Activated naive CD8-positive, alpha-beta T cell treated with anti-CD3 and anti-CD28 coated beads, Interleukin-2, amount 10 ng/mL, durations not matched to agents 7 days and 5 days (primary cell): ENCODE measurements at places on chromosomes 16 and 17. TPM values are rescaled to one million over a fixed set of nuclear protein-coding genes. Genes with fewer than 3 reads are reported as not detected.

Gene VAT1L
- not detected for total RNA-seq

Gene IL17C
- total RNA-seq = not detected

Gene ACSM2A
- not detected for total RNA-seq

Gene PLA2G10
- total RNA-seq = not detected

Gene SYT17
- total RNA-seq = not detected

Gene ZNF688
- 18.3 TPM for total RNA-seq

GRCh38 chr16:83951544-83951943 is 1.5 kb upstream of the OSGIN1 start:
- no peak for DNase-seq

- DNase-seq = no peak
These were observed 15.2 kb downstream of the RPH3AL start for GRCh38 chr17:337453-337852.

DNA sequence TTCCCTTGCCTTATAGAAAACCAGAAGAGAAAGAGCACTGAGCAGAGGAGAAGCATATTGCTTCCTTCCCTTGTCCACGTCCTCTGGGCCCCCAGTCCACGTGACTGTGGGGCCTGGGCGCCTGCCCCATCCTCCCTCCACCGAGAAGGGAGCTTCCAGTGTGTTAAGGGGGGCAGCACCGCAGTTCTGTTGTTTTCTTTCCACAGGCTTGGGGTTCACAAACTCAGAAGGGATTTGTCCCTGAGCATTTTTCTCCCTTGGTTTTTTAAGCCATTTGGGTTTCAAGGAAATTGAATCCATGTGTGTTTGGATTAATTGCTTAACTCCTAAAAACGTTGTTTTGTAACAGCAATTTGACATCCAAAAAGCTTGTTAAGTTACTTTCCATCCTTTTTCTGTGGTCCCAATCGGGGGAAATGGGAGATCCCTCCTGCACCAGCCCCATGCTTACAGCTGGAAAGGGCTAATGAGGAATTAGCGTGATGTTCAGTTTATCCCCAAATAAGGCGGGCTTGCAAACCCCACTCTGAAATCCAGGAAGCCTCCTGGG is 347.5 kb upstream of the TNRC6C start:
- no peak for DNase-seq

- no peak for DNase-seq
These were observed 17.1 kb downstream of the TSPOAP1 start for GRCh38 chr17:58311429-58311894.

DNA sequence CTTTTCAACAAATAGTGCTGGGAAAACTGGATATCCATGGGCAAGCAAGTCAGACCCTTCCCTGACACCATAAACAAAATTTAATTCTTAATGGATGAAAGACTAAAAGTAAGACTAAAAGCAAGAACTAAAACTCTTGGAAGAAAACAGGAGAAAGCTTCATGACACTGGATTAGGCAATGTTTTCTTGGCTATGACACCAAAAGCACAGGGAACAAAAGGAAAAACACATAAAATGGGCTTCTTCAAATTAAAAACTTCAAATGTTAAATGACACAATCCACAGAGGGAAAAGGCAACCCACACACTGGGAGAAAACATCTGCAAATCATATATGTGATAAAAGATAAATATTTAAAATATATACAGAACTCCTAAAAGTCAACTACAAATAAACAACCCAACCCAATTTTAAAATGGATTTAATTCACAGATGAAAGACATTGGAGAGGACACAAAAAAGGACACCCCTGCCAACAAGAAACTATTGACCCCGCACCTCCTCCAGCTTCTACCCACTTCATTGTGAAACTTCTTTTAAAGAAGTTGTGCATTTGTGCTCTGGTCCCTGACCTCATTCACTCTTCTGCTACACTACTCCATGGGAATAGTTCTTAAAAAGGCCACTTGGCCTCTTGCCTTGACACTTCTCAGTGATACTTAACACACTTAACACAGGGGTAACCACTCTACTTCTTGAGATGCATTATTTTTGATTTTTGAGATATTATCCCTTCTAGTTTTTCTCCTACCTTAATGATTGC is 80.3 kb downstream of the TRIM37 start:
- no peak for DNase-seq

DNA sequence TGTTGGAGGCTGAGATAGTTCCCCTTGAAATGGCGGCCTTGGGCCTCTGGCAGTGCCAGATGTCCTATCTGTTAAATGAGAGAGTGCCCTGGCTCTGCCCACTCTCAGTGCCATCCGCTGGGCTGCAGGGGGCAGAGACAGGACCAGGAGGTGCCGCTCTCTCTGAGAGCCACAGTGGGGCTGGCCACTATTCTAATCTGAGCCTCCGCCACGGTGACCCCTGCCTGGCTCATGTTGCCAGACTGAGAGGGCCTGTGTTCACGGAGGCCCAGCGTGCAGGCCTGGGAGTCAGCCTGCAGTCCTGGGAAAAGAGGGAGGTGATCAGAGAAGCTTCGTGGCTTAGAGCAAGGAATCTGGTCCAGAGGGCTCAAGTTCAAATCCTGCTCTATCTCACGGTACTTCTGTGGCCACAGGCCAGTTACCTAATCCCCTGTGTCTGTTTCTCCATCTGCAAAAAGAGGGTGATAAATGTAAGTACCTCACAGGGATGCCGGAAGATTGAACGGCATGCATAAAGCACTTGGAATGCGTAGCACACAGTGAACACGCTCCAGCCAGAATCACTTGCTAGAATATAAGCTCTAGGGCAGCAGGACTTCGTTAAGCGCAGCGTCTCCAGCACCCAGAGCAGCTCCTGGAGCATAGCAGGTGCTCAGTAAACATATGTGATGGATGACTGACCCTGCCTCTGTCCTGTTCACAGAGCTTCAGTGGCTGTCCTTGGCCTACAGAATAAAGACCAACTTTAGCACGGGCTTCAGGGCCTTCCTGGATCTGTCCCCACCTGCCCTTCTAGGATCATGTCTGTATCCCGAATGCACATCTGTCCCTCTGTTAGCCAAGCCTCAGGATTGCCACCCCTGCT is 6.3 kb downstream of the ATP2A3 start:
- DNase-seq = no peak

GRCh38 chr16:66304151-66304550 is 62.3 kb upstream of the CDH5 start:
- DNase-seq = no peak

DNA sequence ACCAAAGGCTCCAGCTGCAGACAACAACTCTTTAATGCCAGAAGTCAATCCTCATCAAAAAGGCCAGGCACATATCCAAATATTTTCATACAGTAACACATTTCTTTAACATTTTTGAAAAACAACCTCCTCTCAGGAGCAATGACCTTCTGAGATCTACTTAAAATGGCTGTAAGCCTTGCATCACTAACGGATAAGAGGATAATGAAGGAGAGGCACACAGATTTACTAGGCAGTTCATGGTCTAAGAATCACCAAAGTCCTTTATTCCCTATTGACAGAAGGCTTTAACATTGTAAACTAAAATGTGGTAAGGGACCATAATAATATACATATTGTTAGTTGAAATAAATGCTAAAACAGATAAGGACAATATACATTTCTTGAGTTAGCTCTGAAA is 114.7 kb downstream of the USP32 start:
- no peak for DNase-seq

GRCh38 chr16:11575223-11575589 is 11.5 kb downstream of the LITAF start:
- no peak for DNase-seq

DNA sequence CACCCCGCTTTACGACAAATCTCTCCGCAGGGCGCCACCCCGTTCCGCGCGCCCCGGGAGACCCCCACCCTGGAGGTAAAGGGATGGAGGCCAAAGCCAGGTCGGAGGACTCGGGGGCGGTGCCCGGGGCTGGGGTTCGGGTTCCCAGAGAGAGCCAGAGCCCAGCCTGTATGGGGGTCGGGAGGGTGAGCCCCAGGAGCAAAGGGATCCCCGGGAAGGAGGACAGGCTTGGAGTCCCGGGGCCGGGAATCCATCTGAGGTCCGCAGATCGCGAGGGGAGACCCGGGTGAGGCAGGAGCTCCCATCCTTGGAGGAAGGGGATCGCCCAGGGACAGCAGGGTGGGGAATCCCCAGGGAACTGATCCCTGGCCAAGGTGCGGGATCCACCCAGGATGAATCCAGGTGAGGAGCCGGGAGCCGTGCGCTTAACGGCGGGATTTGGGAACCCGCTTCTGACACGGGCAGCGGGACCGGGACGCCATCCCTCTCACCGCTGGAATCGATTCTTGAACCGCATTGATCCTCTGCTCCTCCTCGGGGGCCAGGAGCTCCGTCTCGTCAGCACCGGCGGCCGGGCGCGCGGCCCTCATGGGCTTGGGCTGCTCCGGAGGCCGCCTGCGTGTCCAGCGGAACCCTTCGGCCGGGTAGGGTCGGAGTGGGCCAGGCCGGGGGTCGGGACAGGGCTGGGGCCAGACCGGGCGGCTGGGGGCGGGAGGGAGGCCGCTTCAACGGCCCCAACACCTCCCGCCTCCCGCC is at the start of gene MMD:
Gene MMD (minus strand): TSS at position 657 of the 756 bp plus-strand sequence. CDS start 140 bp downstream, at position 517.
- DNase-seq = no peak

- DNase-seq = no peak
These were observed 1.7 kb downstream of the WBP2 start for GRCh38 chr17:75853433-75853832.

DNA sequence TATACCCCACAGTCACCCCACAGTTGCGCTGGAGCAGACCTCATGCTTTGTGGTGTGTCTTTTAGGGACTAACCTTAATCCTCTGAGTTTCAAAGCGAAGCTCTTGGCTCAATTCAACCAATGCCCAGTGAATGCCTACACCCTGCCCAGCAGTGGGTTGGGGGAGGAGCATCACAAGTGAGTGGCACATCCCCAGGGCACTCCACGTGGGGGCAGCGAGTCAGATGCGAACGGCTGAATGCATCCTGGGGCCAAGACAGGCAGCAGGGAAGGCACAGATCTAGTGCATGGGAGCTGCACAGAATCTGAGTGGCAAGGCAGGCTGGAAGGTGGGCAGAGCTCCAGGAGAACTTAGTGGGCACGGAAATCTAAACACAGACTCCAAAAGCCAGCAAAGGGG is 39.2 kb downstream of the IFT140 start:
- no peak for DNase-seq

- DNase-seq = no peak
These were observed 5.6 kb downstream of the SPATA32 start for GRCh38 chr17:45256114-45256966.

- no peak for DNase-seq
These were observed 67.9 kb downstream of the METRNL start for GRCh38 chr17:83147280-83147679.

DNA sequence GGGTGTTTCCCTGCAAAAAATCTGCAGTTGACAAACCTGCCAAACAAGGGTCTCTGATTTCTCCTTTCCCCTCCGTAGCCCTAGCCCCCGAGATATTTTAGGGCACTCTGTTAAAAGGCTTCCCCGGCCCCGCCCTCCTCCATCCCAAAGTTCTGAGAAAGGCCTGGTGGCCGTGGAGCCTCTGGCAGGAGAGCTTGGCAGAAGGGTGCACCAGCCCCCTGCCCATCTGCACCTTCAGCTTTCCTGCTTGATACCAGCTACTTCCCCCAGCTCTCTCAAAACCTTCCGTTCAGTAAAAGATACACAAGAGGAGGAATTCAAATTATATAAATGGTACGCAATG is 711 bp upstream of the CANT1 start:
- no peak for DNase-seq

GRCh38 chr16:66774981-66775380 is 23.6 kb upstream of the DYNC1LI2 start:
- no peak for DNase-seq

- no peak for DNase-seq
These were observed 16.3 kb downstream of the MPP3 start for GRCh38 chr17:43816336-43817320.

DNA sequence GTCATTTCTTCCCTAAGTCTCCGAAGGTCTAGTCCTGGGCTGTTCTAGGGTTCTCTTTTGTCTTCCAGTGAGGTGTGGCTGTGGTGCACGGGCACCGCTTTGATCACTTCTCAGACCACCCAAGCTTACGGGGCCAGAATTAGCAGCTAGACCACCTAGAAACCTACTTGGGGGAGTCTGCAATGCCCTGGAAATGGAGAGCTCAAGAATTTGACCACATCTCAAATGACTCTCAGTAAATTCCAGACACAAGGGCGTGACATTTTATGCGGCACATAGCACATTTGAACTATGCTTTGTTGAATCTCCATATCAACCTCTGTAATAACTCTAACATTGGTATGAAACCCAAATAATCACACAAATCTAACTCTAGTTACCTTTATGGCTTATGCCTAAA is 24.9 kb downstream of the TRIM16 start:
- DNase-seq = no peak

DNA sequence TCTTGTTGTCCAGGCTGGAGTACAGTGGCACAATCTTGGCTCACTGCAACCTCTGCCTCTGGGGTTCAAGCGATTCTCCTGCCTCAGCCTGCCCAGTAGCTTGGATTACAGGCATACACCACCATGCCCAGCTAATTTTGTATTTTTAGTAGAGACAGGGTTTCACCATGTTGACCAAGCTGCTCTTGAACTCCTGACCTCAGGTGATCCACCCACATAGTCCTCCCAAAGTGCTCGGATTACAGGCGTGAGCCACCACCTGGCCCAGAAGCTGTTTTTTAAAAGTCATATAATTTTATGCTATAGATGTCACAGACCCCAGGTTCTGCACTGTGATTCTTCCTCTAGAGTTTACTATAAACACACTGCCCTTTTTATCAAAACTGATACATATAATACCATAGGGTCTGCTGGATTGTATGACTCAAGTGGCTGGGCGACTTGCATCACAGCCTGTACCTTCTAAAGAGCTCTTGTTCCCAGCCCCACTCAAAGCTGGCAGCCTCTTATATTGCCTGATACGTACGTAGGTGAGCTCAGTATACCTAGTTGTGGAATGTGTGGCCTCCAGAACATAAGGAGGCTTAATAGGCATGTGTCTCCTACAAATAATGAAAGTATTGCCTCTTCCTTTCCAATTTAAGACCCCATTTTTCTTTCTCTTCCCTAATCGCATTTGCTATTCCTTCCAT is 295.8 kb downstream of the ZFHX3 start:
- no peak for DNase-seq

DNA sequence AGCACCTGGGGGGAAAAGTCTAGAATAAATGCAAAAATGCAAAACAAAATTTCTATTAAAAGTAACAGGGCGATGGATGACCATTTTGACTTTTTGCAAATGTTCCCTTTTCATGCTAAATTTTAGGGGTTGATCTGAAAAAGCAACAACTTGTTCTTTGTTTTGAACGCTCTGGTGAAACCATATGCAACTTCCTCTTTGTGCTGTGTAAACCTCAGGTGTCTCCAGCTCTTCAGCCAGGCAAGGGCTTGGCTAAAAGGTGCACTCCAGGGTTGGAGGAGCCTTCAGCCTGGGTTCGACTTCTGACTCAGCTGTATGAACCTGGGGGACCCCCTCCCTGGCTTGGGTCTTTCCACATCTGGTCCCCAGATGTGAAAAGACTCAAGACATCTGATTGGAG is 9.5 kb downstream of the IRF8 start:
- peak; percentile 28 for DNase-seq

- no peak for DNase-seq
These were observed 3.1 kb downstream of the MFAP4 start for GRCh38 chr17:19383681-19384470.

- DNase-seq = no peak
These were observed 70.7 kb upstream of the PLCG2 start for GRCh38 chr16:81708266-81709015.

GRCh38 chr16:89046491-89046890 is 47.2 kb upstream of the ACSF3 start:
- DNase-seq = no peak

- no peak for DNase-seq
These were observed 580 bp downstream of the RANGRF start for GRCh38 chr17:8289103-8289397.
